ENCODE measurements at places on chromosomes 4 and X.

DNA sequence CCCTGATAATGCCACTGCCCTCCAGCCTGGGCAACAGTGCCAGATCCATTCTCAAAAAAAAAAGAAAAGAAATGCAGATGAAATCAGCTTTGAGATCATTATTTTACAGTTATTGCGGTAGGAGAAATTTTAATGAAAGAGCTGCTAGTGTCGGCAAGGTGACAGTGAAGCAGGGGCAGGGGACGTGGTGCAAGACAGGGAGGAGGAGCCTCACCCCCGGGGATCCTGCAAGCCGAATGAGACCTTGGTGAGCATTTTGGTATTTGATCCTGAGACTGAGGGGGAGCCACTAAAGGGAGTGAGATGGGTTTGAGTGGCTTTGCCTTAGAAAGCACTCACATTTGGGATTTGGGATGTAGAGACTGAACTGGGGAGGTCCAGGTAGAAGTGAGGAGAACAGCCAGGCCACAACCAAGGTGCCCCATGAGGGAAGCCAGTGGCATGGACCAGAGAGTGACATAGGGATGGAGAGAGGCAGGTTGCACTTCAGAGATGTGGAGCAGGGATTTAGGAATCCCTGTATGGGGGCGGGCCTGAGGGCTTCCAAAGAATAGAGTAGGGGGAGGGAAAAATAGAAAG lies 23.6 kb downstream of the RBM10 start:
- no peak for DNase-seq

DNA sequence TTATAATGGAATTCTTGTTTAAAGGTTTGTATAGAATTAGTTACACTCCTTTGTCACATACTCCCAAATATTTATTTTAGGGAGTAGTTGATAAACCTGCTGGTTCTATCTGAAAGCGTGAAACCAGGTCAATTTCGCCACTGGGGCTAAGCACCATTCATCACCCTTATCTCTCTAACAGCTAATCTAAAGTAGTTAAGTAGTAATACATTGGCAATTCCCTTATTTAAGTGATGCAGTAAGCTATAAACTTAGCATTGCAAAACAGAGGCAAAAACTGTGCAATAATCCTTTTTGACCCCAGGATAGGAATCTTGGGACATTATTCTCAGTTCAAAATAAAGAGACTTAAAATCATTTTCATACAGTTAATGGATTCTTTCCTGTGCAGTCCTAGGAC lies 33.7 kb upstream of the PTPN13 start:
- DNase-seq = no peak

DNA sequence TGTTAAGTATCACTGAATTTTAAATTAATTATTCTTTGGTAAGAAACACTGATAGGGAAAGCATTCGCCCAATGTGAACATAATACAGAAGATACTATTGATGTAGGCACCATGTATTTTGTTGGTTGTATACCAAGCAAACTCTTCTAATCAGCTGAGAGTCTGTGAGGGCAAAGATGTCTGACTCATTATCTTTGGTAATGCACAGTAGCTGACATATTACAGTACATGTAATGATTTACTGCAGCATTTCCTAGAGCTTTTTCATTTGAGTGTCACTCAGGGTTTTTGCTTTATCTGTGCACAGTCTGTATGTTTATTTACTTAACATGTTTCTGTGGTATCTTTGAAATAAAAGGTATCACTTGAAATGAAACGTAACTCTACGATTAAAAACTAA lies 49.2 kb downstream of the CENPVL3 start:
- no peak for DNase-seq

- DNase-seq = no peak
These were observed 532.9 kb downstream of the ANKRD50 start for GRCh38 chr4:124179506-124180186.

DNA sequence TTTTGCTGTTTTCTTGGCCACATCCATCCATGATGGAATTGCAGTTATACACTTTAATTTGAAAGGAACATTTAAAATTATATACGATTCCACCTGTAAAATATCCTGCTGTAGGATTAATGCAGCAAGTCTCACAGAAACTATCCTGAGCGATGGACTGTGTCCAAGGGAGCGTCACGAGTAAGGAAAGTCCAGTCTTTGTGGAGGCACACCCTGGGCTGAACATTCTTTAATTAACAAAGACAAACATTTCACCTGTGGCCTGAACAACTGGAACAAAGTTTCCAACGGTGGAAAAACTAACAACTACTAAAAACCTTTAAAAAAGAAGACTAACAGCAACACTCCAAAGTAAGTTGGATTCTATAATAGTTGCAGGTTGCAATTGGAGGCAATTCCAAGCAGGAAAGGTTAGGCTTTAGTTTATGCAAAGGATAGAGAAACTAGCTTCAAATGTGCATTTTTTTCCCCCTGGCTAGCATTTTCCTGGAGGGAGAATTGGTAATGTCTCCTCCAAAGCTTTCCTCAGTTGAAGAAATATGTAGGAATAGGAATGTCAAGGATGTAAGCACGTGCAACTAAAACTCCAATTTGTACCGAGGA lies 11.0 kb downstream of the EREG start:
- no peak for DNase-seq

- DNase-seq = no peak
These were observed 37.8 kb downstream of the PJA1 start for GRCh38 chrX:69127466-69127865.

GRCh38 chrX:48728653-48729052 lies 32.1 kb downstream of the SUV39H1 start:
- DNase-seq = no peak

DNA sequence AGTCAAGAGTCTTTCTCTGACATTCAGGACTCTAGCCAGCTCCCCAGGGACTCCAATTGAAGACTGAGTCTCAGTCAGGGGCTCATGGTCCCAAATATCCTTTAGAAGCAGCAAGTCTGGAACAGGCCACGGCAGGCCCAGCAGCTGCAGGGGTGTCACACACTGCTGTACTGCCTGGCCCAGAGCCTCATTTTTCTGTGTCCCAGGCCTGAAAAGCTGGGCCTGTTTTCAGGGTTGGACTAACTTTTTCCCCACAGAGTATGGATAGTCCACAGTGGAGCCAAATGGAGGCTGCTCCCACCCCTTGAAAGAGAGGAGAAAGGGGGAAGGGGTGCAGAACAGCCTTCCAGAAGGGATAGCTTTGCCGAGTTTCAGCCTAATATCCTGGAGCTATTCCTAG lies 146.8 kb upstream of the NALF2 start:
- no peak for DNase-seq

DNA sequence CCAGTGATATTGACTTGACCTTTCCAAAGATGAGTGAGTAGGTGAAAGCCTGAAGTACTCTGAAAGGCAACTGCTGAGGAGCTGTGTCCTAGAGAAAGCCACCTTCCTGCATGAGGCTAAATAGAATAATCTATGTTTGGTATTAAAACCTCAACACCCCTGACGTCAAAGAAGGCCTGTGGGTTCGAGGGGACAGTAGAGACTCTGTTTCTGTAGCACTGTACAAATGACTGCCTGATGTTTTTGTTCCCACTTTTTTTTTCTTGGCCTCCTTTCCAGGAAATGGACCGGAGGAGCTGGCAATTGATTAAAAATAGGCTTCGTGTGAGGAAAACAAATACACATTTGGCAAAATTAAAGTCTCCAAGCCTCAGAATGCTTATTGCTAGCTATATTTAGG lies 29.5 kb downstream of the TMEM255A start:
- no peak for DNase-seq

- DNase-seq = no peak
These were observed 67.1 kb upstream of the HS3ST1 start for GRCh38 chr4:11495818-11496217.

GRCh38 chr4:142663828-142664227 lies 182.3 kb downstream of the INPP4B start:
- DNase-seq = no peak

DNA sequence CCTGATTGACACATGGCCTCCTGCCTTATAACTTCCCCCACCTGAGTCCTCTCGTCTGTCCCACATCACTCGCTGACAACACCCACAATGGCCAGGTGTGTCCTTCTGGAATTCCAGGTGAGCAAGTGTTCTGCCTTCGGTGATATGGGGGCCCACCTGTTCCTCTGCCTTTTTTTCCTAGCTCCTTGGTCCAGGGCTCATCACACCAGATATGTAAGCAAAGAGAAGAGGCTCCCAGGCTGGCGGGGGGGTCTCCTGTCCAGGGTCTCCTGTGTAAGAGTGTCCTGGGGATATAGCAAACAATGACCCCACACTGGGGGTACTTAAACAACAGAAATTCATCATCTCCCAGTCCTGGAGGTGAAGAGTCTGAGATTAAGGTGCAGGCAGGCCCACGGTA lies 25.2 kb downstream of the P2RY8 start:
- no peak for DNase-seq

DNA sequence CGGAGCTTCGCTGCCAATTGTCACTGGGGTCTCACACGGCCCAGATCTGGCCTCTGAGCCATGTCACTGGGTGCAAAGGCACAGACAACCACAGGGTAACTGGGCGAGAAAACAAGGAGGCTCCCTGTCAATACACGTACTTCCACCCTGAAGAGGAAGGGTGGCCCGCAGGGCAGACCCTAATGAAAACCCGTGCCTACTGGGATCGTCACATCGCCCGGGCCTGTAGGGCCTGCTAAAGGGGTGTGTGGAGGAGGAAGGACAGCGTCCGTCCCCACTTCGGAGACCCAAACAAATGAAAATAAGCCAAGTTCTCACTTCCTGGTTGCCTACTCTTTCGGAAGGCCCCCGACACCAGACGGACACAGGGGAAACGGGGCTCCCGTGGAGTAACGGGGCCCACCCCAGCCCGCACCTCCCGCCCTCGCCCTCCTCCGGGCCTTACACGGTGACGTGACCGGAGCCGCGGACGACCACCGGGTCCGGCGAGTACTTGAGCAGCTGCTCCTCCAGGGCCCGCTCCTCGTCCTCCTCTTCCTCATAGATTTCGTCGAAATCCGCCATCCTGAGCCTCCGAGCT lies 578 bp downstream of the CHIC2 start:
- DNase-seq = peak; percentile 9

GRCh38 chr4:82706349-82707000 lies 92.1 kb downstream of the SCD5 start:
- DNase-seq = no peak

GRCh38 chrX:31329298-31329697 lies 257.5 kb upstream of the FTHL17 start:
- DNase-seq = no peak

DNA sequence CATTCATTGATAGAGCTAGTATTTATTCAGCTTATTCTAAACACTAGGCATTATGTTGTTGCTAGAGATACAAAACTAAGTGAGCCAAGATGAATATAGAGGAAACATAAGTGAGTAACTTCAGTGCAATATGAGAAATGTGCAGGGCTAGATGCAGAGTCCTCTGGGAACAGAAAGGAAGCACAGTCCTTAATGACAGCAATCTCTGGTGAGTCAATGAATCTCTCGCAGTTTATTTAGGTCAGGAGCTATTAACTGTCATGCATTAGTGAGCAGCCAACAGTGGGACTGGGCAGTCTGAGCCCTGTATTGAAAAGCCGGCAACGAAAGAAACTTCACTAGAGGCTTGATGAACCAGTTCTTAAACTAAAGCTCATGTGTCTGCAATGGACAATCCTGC lies 598.1 kb upstream of the MAGEB2 start:
- no peak for DNase-seq

- DNase-seq = no peak
These were observed 178.7 kb upstream of the FAT1 start for GRCh38 chr4:186902361-186902760.

DNA sequence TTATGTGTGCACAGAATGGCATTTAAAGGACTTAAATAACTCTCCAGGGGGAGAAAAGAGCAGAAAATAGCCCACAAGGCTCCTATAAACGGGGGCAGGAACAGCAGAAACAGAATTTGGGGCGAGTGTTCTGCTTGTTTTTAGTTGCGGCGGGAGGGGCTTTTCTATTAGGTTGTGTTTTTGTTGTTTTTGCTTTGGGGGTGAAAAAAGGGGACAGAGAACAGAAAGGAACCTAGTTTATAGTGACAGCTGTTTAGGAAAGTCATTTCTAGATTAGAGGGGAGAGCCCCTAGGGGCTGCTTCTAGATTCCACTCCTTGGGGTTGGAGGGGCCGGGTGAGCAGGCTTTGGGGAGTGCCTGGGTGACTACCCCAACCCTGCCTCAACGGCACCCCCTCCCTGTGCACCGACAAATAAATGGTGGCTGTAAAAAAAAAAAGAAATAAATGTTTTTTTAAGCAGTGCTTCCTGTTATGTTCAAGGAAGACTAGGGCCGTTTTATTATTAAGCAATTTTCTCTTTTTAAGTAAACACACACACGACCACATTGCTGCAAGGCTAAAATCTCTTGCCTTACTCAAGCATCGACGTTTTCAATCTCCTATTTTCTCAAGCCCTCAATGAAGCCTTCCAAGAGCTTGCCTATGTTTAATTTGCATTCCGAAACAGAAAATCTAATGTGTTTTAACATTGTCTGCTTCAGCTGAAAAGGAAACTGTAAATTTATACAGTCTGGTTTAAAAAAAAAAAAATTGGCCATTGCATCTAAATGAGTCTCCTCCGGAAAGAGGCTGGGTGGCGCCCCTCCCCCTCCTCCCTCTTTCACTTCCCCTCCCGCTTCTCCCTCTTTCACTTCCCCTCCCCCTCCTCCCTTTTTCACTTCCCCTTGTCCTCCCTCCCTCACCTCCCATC lies 123.3 kb upstream of the TBL1X start:
- DNase-seq = no peak

DNA sequence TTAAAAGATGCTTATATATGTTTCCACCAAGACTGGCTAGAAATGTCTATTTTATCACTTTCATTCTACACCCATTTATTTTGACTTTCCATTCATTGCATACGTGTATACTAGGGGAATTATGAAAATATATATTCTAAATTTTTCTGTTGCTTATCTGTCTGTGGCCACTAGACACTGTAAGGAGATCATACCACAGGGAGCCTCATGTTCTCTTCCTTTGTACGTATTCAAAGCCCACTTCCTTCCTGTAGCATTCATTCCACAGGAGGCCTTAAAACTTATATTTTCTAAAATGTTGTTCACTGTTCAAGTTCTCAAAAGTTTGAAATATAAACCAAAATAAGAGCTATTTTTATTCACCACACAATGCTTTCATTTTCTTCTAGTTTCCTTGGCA lies 1848.9 kb upstream of the TENM3 start:
- DNase-seq = no peak

DNA sequence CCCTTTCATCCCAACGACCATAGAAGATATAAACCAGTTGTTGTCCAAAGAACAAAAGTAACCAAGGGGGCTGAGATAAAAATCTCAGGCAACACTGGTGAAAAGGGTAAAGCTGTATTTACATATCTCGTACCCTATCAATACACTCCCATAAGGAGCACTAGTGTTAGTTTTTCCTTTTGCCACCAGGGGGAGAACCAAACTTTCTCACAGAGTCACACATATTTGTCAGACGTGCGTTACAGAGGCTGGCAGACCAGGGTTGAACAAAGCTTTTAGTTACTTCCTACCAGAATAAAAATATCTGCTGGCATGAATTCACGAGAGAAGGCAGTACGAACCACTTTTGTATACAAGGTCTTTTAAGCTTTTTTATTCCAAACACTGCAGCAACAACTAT lies 88.3 kb downstream of the AMELX start:
- DNase-seq = no peak
